AG04450 (cell line): ENCODE measurements at places on chromosomes 7 and 10.

- DNase-seq = no peak
Observed at GRCh38 chr10:21501091-21501490, 24.4 kb downstream of the SKIDA1 start.

- no peak for DNase-seq
Observed at GRCh38 chr7:30466266-30466665, 12.3 kb downstream of the NOD1 start.

- DNase-seq = peak; percentile 32
Observed at GRCh38 chr10:49594594-49594993, 15.5 kb upstream of the SLC18A3 start.

- no peak for DNase-seq
Observed at GRCh38 chr7:157408258-157409101, 71.7 kb downstream of the DNAJB6 start.

- DNase-seq = peak; percentile 16
Observed at GRCh38 chr10:44830022-44830421, 81.1 kb upstream of the TMEM72 start.

- DNase-seq = no peak
Observed at GRCh38 chr10:45257600-45257999, 57.8 kb downstream of the OR13A1 start.

DNA sequence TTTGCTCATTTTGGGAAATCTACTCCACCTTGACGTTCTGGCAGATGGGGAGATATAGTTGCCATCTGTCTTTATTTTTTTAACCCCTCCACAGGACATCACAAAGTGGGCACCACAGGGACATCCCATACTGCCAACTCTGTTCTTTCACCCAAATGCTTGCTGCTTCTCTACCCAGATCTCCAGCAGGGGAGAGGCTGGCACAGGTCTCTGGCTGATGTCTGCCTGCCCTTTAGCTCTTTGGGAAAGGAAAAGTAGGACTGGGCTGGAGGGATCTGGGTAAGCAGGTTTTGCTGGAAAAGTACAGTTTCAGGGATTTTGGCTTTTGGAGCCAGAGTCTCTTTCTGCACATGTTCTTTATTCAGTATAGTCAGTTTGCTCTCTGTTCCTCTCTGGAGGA, 156.7 kb downstream of the ANLN start:
- DNase-seq = no peak
